Testis (tissue), 5 donors: ENCODE measurements at places on chromosomes 11 and 22. TPM values are rescaled to one million over a fixed set of nuclear protein-coding genes. Genes with fewer than 3 reads are reported as not detected.

The KRTAP5-9 gene
- 1.5 TPM for polyA plus RNA-seq

The OR2D2 gene
- not detected for polyA plus RNA-seq

The MAPK8IP1 gene
- polyA plus RNA-seq: 62.9 TPM

The PKDREJ gene
- 10.4 TPM for polyA plus RNA-seq
